ENCODE measurements at places on chromosomes 6 and 20.

GRCh38 chr20:10573273-10573950, 100.4 kb downstream of the JAG1 start:
- no peak for DNase-seq

GRCh38 chr20:14375416-14375985, 38.1 kb upstream of the FLRT3 start:
- DNase-seq, result no peak

- no peak for DNase-seq
These were observed 42.3 kb downstream of the ASXL1 start for GRCh38 chr20:32400476-32400875.

DNA sequence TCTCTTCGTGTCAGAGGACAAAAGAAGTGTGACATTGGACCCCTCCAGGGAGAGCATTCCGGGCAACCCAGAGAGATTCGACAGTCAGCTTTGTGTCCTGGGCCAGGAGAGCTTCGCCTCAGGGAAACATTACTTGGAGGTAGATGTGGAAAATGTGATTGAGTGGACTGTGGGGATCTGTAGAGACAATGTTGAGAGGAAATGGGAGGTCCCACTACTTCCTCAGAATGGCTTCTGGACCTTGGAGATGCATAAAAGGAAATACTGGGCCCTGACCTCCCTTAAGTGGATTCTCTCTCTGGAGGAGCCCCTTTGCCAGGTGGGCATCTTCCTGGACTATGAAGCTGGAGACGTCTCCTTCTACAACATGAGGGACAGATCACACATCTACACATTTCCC, 9.5 kb upstream of the BTN3A3 start:
- DNase-seq, result no peak

DNA sequence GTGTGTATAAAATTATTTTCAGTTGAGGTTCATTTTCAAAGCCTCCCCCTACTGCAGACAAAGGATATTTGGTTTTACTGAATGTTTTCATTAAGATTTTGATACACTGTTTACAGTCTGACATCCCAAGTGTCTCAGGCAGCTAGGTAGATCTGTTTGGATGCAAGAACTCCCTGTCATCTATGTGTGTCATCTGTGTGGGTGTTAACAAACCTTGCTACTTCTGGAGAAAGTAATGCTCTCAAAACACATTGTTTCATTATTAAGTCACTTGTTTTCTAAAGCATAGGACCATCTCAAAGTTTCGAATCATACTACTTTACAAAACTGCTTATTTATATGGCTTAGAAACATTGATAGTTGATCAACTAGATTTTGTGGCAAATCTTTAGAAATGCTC, 114.5 kb upstream of the TMEM170B start:
- DNase-seq, result no peak

GRCh38 chr6:64777941-64778785, 928.9 kb downstream of the EYS start:
- DNase-seq, result no peak
